Diencephalon (tissue), 1 donor: ENCODE measurements at places on chromosomes 7 and 10. TPM values are rescaled to one million over a fixed set of nuclear protein-coding genes. Genes with fewer than 3 reads are reported as not detected.

Gene NCF1
- 0.69 TPM for total RNA-seq

Gene SIRT1
- 33.0 TPM for total RNA-seq

Gene CCDC172
- total RNA-seq, result not detected

Gene LRMDA
- 5.8 TPM for total RNA-seq

Gene GPR15LG
- total RNA-seq, result not detected

Gene NUTM2D
- 7.8 TPM for total RNA-seq

Gene FGF8
- total RNA-seq, result 0.69 TPM

Gene KLF14
- 0.23 TPM for total RNA-seq

Gene PPP1R3C
- total RNA-seq, result 47.3 TPM

Gene OPALIN
- not detected for total RNA-seq
